ENCODE measurements at places on chromosomes 11 and 22. TPM values are rescaled to one million over a fixed set of nuclear protein-coding genes. Genes with fewer than 3 reads are reported as not detected.

RIMBP3B gene
- total RNA-seq, result 0.02 TPM

TRIM66 gene
- 4.1 TPM for total RNA-seq

BRD1 gene
- 10.2 TPM for total RNA-seq

SYT7 gene
- total RNA-seq, result 0.22 TPM

TSGA10IP gene
- total RNA-seq, result not detected

OR4A16 gene
- not detected for total RNA-seq

GAS2L1 gene
- 10.2 TPM for total RNA-seq

Measured in M059J (cell line).